A549 treated with CpdA at 1 μM for 4 hours (cell line): ENCODE measurements at places on chromosomes 5 and 9. TPM values are rescaled to one million over a fixed set of nuclear protein-coding genes. Genes with fewer than 3 reads are reported as not detected.

Gene OCLN
- total RNA-seq: 10.4 to 17.4 TPM (median 11.9 TPM) in 5 replicates

Gene ADCY2
- total RNA-seq: not detected in 5 replicates

Gene LHX3
- total RNA-seq: 0.08 to 0.12 TPM (median 0.09 TPM) in 4 of 5 replicates, not detected in the other

Gene IFNB1
- total RNA-seq: not detected in 5 replicates

Gene NPR2
- 3.5 to 6.7 TPM (median 6.4 TPM) in 5 replicates for total RNA-seq

Gene MAP1B
- 37.7 to 67.9 TPM (median 41.7 TPM) in 5 replicates for total RNA-seq

Gene PCDHA1
- 0.12 to 0.23 TPM (median 0.21 TPM) in 5 replicates for total RNA-seq

Gene C5orf58
- not detected in 5 replicates for total RNA-seq

Gene CYFIP2
- total RNA-seq: 15.3 to 21.0 TPM (median 20.7 TPM) in 5 replicates

Gene DPYSL3
- 16.6 to 19.4 TPM (median 17.9 TPM) in 5 replicates for total RNA-seq

Gene KIAA0825
- total RNA-seq: 0.20 to 0.43 TPM (median 0.38 TPM) in 5 replicates

Gene PCDHA7
- 0.08 to 0.22 TPM (median 0.13 TPM) in 5 replicates for total RNA-seq

Gene TMEM8B
- 2.4 to 3.3 TPM (median 2.8 TPM) in 5 replicates for total RNA-seq

Gene PCDHB15
- total RNA-seq: 0.05 to 0.07 TPM (median 0.06 TPM) in 4 of 5 replicates, not detected in the other

Gene GABRA6
- not detected in 5 replicates for total RNA-seq

Gene C9
- total RNA-seq: 0.02 TPM in 1 of 5 replicates, not detected in the others

Gene INSL4
- 15.5 to 17.9 TPM (median 16.0 TPM) in 5 replicates for total RNA-seq

Gene RUSC2
- total RNA-seq: 19.9 to 25.4 TPM (median 22.4 TPM) in 5 replicates

Gene PHYHD1
- total RNA-seq: 0.13 TPM in 1 of 5 replicates, not detected in the others

Gene SLCO6A1
- total RNA-seq: not detected in 5 replicates

Gene TLR4
- 0.06 to 0.34 TPM (median 0.10 TPM) in 5 replicates for total RNA-seq

Gene AQP7
- 0.19 to 0.49 TPM (median 0.24 TPM) in 5 replicates for total RNA-seq

Gene LIFR
- total RNA-seq: 4.9 to 7.4 TPM (median 5.6 TPM) in 5 replicates

Gene JAKMIP2
- not detected in 5 replicates for total RNA-seq

Gene WNK2
- 5.9 to 7.7 TPM (median 6.6 TPM) in 5 replicates for total RNA-seq

Gene OBP2A
- total RNA-seq: not detected in 5 replicates

Gene RNF183
- not detected in 5 replicates for total RNA-seq

Gene F12
- total RNA-seq: 13.4 to 26.6 TPM (median 21.8 TPM) in 5 replicates

Gene LCN12
- total RNA-seq: 0.51 to 2.0 TPM (median 1.1 TPM) in 5 replicates

Gene PCDHB14
- total RNA-seq: 0.06 to 0.13 TPM (median 0.09 TPM) in 5 replicates

Gene SCGB3A2
- total RNA-seq: not detected in 5 replicates

Gene LRRC70
- total RNA-seq: 0.10 to 0.19 TPM (median 0.16 TPM) in 4 of 5 replicates, not detected in the other

Gene SLC36A3
- not detected in 5 replicates for total RNA-seq

Gene HAVCR2
- total RNA-seq: 0.29 to 0.57 TPM (median 0.52 TPM) in 5 replicates

Gene DDX31
- total RNA-seq: 27.0 to 32.2 TPM (median 28.1 TPM) in 5 replicates

Gene FBXO10
- 5.8 to 7.8 TPM (median 7.3 TPM) in 5 replicates for total RNA-seq

Gene TAL2
- total RNA-seq: 0.32 to 0.41 TPM in 2 of 5 replicates, not detected in the others

Gene KIF12
- 2.0 to 3.0 TPM (median 2.5 TPM) in 5 replicates for total RNA-seq

Gene SLC22A5
- 16.0 to 19.7 TPM (median 16.9 TPM) in 5 replicates for total RNA-seq

Gene BARHL1
- 0.06 TPM in 1 of 5 replicates, not detected in the others for total RNA-seq

Gene KCNV2
- total RNA-seq: not detected in 5 replicates

Gene SLC36A2
- total RNA-seq: not detected in 5 replicates

Gene TUSC1
- 4.8 to 9.0 TPM (median 7.1 TPM) in 5 replicates for total RNA-seq

Gene PPP3R2
- total RNA-seq: not detected in 5 replicates

Gene PTGES2
- total RNA-seq: 69.0 to 104 TPM (median 95.2 TPM) in 5 replicates

Gene ORM1
- total RNA-seq: 0.07 to 0.18 TPM in 2 of 5 replicates, not detected in the others

Gene FOXD4
- total RNA-seq: 0.29 to 0.59 TPM (median 0.53 TPM) in 5 replicates

Gene CDH9
- total RNA-seq: not detected in 5 replicates

Gene CA9
- 3.0 to 9.1 TPM (median 5.3 TPM) in 5 replicates for total RNA-seq

Gene TAF11L10
- not detected in 5 replicates for total RNA-seq
